ENCODE measurements at places on chromosomes 11 and 22.

- DNase-seq: no peak
Observed at GRCh38 chr11:20015529-20016427, 144.5 kb downstream of the DBX1 start.

GRCh38 chr11:82732734-82733443 lies 775 bp downstream of the FAM181B start:
- no peak for DNase-seq

- no peak for DNase-seq
Observed at GRCh38 chr22:49215840-49216239, 611.8 kb downstream of the BRD1 start.

DNA sequence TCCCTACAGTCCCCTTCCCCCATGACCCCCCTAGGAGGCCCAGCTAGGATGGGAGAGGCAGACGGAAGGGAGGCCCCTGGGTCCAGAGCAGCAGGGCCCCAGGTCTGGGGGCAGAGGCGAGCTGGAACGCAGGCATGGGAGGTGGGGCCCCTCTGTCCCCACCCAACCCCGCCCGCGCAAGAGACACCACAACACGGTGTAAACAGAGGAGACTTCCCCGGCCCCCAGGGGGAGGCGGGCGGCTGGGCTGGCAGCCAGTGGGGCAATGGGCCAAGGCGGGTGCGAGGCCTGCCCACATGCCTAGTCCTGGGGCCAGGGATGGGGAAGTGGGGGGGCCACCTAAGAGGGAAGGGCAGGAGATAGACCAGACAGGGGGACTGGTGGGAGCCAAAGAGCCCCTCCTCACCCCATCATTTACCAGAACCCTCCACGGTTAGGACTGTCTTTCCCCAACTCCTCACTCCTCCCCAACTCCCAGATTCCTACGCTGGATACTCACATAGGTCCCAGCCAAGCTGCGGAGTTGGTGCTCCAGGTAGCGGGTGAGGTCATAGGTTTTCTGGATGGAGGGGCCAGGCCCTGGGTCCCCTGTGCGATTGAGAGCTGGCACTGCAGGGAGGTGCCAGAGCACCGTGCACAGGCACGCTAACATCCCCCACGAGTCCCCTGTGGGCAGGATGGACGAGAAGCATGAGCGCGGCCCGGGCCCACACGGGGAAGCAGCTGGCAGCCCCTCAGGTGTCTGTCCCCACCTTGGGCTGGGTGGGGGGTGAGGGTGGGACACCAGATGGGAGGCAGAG lies 6.2 kb downstream of the CLCF1 start:
- DNase-seq: no peak

- DNase-seq: no peak
Observed at GRCh38 chr22:33302549-33302948, 244.4 kb upstream of the SYN3 start.
